ENCODE measurements at places on chromosomes 7 and 10.

GRCh38 chr10:73590881-73591799, at the start of gene USP54:
Gene USP54, minus strand, starts transcription at chr10:73591342. Its CDS starts 15,684 bp downstream, at chr10:73575658.
- DNase-seq: no peak

GRCh38 chr10:49747303-49747646, 14.8 kb downstream of the OGDHL start:
- DNase-seq: no peak

GRCh38 chr10:133329491-133330202, 7.0 kb downstream of the CALY start:
- peak; percentile 82 for DNase-seq

- DNase-seq: no peak
Measured at GRCh38 chr7:28739826-28740225, 218.3 kb downstream of the TRIL start.

DNA sequence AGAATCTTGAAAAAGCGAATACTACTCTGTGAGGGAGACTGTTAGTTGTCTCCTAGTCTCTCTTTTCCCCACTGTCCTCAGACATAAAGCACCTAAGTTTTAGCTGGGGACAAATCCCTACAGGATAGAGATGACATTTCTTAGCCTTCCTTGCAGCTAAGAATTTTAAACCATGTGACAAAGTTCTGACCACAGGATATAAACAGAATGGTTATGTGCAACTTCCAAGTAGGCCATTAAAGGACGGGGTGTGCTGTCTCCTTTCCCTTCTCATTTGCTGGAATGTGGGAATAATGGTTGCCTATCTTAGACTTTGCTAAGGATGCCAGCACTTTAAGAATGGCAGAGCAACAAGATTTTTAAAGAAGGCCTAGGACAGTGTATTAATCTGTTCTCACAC, 74.9 kb upstream of the PRPS1L1 start:
- no peak for DNase-seq

- DNase-seq: no peak
Measured at GRCh38 chr7:128381161-128381821, 19.8 kb upstream of the PRRT4 start.

- DNase-seq: peak; percentile 29
Measured at GRCh38 chr10:33196710-33197491, 137.6 kb downstream of the NRP1 start.

- peak; percentile 67 for DNase-seq
Measured at GRCh38 chr10:4283846-4284610, 499.0 kb upstream of the KLF6 start.

GRCh38 chr7:2074691-2075090, 158.1 kb downstream of the MAD1L1 start:
- DNase-seq: no peak

Data from uterus (tissue), 4 donors.